ENCODE measurements at places on chromosomes 2 and 18.

GRCh38 chr2:27824401-27824800 is 52.9 kb downstream of the MRPL33 start:
- no peak for DNase-seq

- no peak for DNase-seq
Observed at GRCh38 chr2:50535971-50536759, 495.8 kb downstream of the NRXN1 start.

- DNase-seq = no peak
Observed at GRCh38 chr2:64928813-64929212, 60.4 kb upstream of the SLC1A4 start.

GRCh38 chr18:3624935-3625741 is 175.2 kb downstream of the TGIF1 start:
- DNase-seq = peak; percentile 39

DNA sequence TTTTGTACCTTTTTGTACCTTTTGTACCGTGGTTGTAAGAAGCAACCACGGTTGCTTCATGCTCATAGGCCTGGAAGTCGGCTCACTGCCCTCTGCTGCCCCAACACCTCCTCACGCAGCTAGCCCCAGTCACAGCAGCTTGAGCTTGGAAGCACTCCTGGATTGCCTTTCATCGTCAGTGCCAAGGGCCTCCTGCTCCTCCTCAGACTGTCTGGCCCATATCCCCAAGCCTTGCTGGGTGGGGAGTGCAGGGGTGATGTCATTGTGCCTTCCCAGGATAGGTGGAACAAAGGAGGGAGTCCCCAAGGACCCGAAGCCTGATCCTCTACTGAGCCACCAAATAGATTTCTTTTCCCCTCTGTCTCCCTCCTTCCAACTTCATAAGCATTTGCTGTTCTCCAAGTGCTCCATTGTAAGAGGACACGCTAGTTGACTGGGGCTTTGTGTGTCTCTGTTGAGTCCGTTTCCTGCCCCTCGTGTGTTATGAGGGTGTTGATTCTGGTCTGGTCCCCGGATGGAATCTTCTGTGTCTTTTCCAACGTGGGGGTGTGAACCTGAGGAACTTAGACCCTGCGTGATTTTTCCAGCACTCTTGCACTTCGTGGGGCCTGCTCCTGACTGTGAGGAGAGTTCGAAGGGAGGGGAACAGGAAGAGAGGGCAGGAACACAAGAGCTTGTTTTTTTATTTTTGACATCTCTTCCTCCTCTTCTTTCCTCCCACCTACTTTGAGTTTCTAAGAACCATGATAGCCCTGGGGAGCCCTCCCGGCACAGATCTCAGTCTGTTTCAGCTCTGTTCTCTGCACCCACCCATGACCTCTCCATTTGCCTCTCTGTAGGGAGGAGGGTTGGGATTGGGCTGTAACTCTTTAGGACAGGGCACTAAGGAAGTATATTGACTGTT is 127.2 kb upstream of the EML6 start:
- no peak for DNase-seq

- DNase-seq = no peak
Observed at GRCh38 chr2:198203336-198204069, 399.1 kb downstream of the PLCL1 start.

All from GM13976 (cell line).